Chondrocyte (in vitro differentiated cells): ENCODE measurements at places on chromosomes 2 and 18. TPM values are rescaled to one million over a fixed set of nuclear protein-coding genes. Genes with fewer than 3 reads are reported as not detected.

The HRH4 gene
- not detected in 3 replicates for total RNA-seq

The CCDC102B gene
- 8.1 to 9.8 TPM (median 9.1 TPM) in 3 replicates for total RNA-seq

The PLEKHH2 gene
- total RNA-seq, result 4.9 to 13.7 TPM (median 5.5 TPM) in 3 replicates

The GNLY gene
- total RNA-seq, result not detected in 3 replicates

The FAM237A gene
- total RNA-seq, result not detected in 3 replicates

The PDE1A gene
- total RNA-seq, result 0.69 to 4.5 TPM (median 1.1 TPM) in 3 replicates

The CFC1 gene
- not detected in 3 replicates for total RNA-seq

The SMAD4 gene
- total RNA-seq, result 106 to 119 TPM (median 113 TPM) in 3 replicates

The NGEF gene
- 0.10 to 0.46 TPM in 2 of 3 replicates, not detected in the other for total RNA-seq

The SPDYA gene
- total RNA-seq, result 1.6 to 3.4 TPM (median 1.6 TPM) in 3 replicates

The ACMSD gene
- total RNA-seq, result not detected in 3 replicates

The OSBPL6 gene
- total RNA-seq, result 6.5 to 10.5 TPM (median 10.3 TPM) in 3 replicates

The NEU4 gene
- 0.42 to 1.3 TPM (median 0.85 TPM) in 3 replicates for total RNA-seq

The DSEL gene
- 49.3 to 86.6 TPM (median 49.8 TPM) in 3 replicates for total RNA-seq

The CCDC121 gene
- 1.6 to 2.7 TPM (median 1.7 TPM) in 3 replicates for total RNA-seq

The ASB18 gene
- total RNA-seq, result not detected in 3 replicates

The PROKR1 gene
- not detected in 3 replicates for total RNA-seq

The MAPK4 gene
- total RNA-seq, result 0.28 to 0.30 TPM in 2 of 3 replicates, not detected in the other

The COL4A4 gene
- 6.3 to 18.4 TPM (median 7.3 TPM) in 3 replicates for total RNA-seq

The DOK6 gene
- 5.9 to 15.1 TPM (median 8.9 TPM) in 3 replicates for total RNA-seq

The RHBDD1 gene
- 28.8 to 33.6 TPM (median 30.0 TPM) in 3 replicates for total RNA-seq

The LCT gene
- not detected in 3 replicates for total RNA-seq

The QPCT gene
- 0.67 to 1.2 TPM in 2 of 3 replicates, not detected in the other for total RNA-seq

The NOL4 gene
- total RNA-seq, result not detected in 3 replicates
